ENCODE measurements at places on chromosomes 6 and 20.

DNA sequence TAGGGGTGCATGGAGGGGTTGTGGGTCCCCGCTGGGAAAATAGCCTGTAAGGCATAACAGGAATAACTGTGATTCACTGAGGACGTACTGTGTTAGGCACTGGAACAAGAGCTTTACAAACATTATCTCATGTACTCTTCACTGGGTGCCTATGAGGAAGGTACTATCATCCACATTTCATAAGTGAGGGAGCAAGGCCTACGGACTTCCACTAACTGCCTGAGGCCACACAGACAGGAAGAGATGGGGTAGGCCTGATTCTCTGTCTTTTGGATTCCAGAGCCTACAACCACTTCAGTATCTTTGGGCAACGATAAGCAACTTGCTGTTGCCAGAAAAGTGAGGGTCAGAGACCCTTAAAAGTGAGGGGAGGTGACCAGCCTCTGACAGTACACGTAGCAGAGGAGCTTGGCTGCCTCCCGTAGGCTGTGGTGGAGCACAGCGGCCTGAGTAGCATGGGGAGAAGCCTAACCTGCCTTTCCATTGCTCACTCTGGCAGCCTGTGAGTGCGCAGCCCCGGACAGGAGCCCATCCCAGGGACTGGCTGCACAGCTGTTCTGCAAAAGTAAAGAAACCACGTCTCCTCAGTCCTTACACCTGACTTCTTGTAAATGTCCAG is 30.4 kb downstream of the PSMB1 start:
- H3K27me3 ChIP-seq: no peaks in the 10 kb centered on the region
- H3K36me3 ChIP-seq: no peaks in the 10 kb centered on the region
- H3K4me1 ChIP-seq: no peaks in the 10 kb centered on the region
- no peak overlapping the region for H3K4me3 ChIP-seq

DNA sequence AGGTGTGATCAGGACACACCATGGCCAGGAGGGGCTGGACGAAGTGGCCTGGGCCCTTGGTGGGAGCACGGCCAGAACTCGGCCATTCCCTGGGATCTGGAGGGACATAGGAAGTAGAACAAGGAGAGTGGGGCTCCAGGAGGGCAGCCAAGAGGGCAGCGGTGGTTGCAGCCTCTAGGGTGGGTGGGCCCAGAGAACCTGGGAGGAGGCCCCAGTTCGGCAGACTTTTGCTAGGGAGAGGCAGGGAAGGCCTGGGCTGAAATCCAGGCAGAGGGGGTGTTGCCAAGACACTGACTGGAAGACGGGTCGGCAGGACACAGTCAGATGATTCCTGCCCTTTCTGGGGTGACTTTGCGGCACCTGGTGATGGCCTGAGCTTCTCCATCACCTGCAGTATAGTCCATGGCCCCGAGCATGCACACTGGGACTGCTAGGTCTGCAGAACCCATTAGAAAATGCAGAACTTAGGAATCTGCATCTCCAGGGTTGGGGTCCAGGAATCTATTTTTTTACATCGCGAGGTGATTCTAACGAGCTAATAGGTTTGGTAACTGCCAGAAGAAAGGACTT is 224.8 kb downstream of the SYNDIG1 start:
- no peak for DNase-seq
- no peaks in the 10 kb centered on the region for H3K4me1 ChIP-seq
- H3K27me3 ChIP-seq: no peaks in the 10 kb centered on the region
- H3K27ac ChIP-seq: no peak overlapping the region
- no peak overlapping the region for H3K4me3 ChIP-seq

GRCh38 chr6:123526128-123526527 is 110.6 kb downstream of the TRDN start:
- H3K27me3 ChIP-seq: no peaks in the 10 kb centered on the region
- H3K36me3 ChIP-seq: no peaks in the 10 kb centered on the region
- peak; percentile 19 for DNase-seq
- peaks cover 1% of the 10 kb centered on the region for H3K4me1 ChIP-seq
- no peak overlapping the region for H3K27ac ChIP-seq

GRCh38 chr6:35359346-35359743 is 17.0 kb downstream of the PPARD start:
- no peak for DNase-seq
- H3K36me3 ChIP-seq: peaks cover 1% of the 10 kb centered on the region
- H3K4me3 ChIP-seq: no peak overlapping the region

- no peaks in the 10 kb centered on the region for H3K27me3 ChIP-seq
- no peak overlapping the region for H3K27ac ChIP-seq
- no peaks in the 10 kb centered on the region for H3K36me3 ChIP-seq
- DNase-seq: peak; percentile 88
Observed at GRCh38 chr20:48298851-48299484, 513.7 kb upstream of the SULF2 start.

- DNase-seq: no peak
- no peaks in the 10 kb centered on the region for H3K27me3 ChIP-seq
- no peak overlapping the region for H3K27ac ChIP-seq
Observed at GRCh38 chr20:8948442-8949020, 120.4 kb upstream of the PLCB4 start.

DNA sequence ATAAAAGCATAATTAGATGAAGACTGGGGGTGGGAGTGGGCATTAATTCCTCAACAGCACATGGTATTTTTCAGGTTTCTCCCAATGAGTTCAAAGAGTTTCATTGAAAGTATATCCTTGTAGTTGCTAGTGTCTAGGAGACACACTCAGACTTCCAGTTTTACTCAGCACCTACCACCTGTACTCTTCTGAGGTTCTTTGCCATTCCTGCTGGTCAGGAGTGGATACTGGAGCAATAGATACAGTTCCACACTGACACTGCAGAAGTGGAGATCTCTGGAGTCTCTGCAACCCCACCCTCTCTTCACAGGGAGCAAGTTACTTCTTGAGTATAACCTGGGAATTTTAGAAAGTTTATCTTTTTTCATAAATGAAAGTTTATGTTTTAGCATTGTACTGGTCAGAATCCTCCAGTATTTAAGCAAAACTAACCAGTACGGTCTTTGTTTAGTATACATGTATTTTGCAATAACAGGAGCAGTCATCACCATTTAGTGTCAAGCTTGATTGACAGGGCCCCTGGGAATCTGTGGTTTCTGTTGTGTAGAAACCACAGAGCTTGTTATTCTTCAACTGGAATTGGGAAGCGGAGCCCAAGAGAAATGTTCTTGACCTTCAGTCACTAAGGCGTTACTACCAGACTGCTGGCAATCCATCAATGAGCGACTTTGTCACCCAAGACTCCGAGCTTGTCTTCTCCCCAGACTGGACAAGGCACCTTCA is 148.1 kb downstream of the ZDHHC14 start:
- no peak overlapping the region for H3K27ac ChIP-seq
- H3K4me3 ChIP-seq: no peak overlapping the region
- peaks cover 9% of the 10 kb centered on the region for H3K4me1 ChIP-seq
- no peaks in the 10 kb centered on the region for H3K36me3 ChIP-seq
- DNase-seq: no peak

DNA sequence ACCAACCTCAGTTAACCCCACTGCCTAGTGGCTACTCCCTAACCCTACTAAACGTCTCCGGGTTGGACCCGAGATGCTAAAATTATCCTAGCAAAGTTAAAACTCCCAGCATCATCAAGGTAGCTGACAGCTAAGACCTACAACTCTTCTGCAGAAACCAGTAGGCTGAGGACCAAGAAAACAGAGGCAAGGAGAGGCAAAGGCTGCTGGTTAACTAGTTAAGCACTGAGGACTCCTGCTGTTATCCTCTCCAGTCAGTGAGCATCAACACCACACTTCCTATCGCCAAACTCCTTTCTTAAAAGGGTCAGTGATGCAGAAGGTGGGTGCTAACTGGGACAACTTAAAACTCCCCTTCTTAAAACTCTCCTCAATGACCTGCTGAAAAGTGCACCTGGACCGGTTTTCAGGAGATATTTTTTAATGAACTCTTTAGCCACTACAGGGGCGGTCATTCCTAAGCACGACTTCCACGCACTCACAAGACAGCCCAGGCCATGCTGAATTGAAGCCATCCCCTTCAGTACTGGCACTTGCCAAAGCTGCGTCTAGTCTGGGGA is 1.7 kb downstream of the TRERF1 start:
- peak overlapping the region; percentile 63 for H3K4me3 ChIP-seq
- peak; percentile 64 for DNase-seq

DNA sequence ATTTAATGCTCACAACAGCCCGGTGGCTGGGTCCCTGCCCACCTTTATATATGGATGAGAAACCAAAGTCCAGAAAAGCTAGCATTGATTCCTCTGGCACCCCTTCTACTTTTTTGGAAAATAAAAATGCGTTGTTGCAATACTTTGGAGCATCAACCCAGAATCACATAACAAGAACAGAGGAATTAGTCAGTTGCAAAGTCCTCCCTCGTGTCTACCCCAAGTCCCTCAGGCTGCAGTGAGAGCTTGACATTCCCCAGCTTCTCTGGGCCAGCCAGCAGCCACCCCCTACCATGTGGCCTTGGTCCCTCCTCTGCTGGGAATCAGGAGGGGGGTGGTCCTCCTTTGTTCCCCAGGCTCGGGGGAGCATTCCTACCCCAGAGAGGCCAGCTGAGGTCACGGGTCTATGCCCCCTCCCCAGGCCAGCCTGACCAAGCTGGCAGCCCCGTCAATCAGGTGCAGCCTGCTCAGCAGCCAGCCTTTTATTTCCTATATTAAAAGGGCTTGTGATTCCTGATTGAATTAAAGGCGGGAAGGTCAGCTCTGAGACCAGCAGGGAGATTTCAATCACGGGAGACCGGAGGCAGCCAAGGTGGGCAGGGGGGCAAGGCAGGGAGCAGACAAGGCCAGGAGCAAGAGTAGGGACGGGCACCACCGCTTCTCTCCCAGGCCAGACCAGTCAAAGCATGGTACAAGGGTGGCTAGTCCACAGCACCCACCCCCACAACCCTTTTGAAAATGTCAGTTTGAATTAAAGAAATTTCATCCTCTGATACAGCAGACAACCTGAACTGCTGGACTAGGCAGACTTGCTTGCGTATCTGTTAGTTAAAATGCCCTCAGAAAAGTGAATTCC is 158.9 kb downstream of the MRPL14 start:
- no peak overlapping the region for H3K27ac ChIP-seq
- H3K4me1 ChIP-seq: peaks cover 10% of the 10 kb centered on the region
- no peaks in the 10 kb centered on the region for H3K27me3 ChIP-seq

DNA sequence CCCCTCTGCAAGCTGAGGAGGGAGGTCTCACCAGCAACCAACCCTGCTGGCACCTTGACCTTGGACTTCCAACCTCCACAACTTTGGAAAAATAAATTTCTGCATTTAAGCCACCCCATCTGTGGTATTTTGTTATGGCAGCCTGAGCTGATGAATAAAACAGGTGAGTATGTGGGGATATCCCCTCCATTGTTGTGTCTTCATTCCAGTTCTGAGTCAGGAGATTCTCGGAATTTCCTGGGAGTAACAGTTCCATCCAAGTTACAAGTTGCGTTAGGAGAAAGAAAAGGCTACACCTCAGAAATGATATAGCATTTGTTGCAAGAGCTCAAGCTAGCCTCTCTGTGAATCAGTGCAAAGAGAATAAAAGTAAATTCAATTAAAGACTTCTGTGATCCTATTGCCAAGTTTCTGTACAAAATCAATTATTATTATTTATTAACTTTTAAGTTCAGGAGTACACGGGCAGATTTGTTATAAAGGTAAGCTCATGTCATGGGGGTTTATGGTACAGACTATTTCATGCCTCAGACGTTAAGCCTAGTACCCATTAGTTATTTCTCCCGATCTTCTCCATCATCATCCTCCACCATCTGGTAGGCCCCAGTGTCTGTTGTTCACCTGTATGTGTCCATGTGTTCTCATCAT is 153.0 kb downstream of the NKAIN2 start:
- no peaks in the 10 kb centered on the region for H3K27me3 ChIP-seq
- H3K4me1 ChIP-seq: no peaks in the 10 kb centered on the region
- no peak for DNase-seq
- no peaks in the 10 kb centered on the region for H3K36me3 ChIP-seq
- no peak overlapping the region for H3K27ac ChIP-seq

DNA sequence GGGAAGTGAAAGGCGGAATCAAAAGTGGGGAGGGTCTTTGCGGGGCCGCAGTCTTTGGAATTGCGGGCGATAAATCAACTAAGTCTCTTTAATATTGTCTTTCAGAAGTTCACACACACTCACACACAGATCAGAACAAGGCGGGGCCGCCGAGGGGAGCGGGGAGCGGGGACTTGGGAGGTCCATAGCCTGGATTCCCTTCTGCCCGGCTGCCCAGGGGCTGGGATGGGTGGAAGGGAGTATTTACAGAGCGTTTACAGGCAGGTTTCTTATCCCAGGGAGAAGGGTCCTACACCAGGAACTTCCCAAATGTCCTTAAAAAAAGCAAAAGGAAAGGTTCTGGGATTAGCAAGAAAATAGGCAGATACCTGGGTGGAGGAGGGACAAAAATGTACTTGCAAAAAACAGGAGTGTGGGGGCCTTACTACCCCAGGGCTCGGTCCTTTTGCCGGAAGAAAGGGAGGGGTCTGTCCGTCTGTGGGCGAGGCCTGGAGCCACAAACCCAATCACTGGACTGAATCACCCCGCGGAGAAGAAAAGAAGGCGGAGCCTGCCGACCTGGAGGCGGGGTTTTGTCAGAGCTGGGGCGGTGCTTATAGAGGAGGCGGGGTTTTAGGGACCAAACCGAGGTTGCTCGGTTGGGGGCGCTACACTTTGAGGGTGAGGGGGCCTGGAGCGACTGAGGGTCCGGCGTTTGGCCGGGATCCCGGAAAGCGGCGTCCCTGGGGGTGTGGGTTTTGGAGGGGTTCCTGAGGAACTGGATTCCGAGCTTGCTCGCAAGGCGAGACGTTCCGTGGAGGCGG is 3.2 kb downstream of the PRRT1 start:
- no peak overlapping the region for H3K27ac ChIP-seq
- no peaks in the 10 kb centered on the region for H3K27me3 ChIP-seq
- H3K36me3 ChIP-seq: no peaks in the 10 kb centered on the region

- H3K27ac ChIP-seq: no peak overlapping the region
- H3K27me3 ChIP-seq: no peaks in the 10 kb centered on the region
- H3K4me3 ChIP-seq: no peak overlapping the region
Observed at GRCh38 chr6:45830441-45831139, 185.1 kb downstream of the CLIC5 start.

GRCh38 chr20:48490961-48491831 is 336.6 kb downstream of the PREX1 start:
- no peak for DNase-seq
- H3K36me3 ChIP-seq: no peaks in the 10 kb centered on the region
- no peaks in the 10 kb centered on the region for H3K27me3 ChIP-seq

DNA sequence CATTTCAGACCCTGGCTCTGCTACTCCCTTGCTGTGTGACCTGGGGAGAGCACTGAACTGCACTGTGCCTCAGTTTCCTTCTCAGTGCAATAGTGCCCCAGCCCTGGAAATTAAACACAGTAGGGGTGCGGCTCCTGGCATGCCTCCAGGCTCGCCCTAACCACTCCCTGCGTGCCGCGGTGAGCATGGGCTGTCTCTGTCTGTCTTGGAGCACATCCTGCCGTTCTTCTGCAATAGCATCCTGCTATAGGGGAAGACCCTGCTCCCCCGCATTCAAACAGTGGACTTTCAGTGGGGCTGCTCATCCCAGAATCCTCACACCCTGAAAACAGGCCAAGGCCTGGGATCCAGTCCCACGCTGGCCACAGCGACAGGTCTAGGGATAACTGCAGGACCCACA is 129.5 kb downstream of the FOXC1 start:
- H3K4me1 ChIP-seq: no peaks in the 10 kb centered on the region
- DNase-seq: no peak
- H3K27ac ChIP-seq: no peak overlapping the region
- H3K36me3 ChIP-seq: no peaks in the 10 kb centered on the region
- no peak overlapping the region for H3K4me3 ChIP-seq

GRCh38 chr6:21872749-21873148 is 279.2 kb downstream of the SOX4 start:
- H3K36me3 ChIP-seq: peaks cover 2% of the 10 kb centered on the region
- H3K4me3 ChIP-seq: no peak overlapping the region
- H3K27ac ChIP-seq: no peak overlapping the region
- H3K4me1 ChIP-seq: no peaks in the 10 kb centered on the region
- DNase-seq: no peak

GRCh38 chr6:82129797-82130196 is 117.7 kb downstream of the IBTK start:
- DNase-seq: no peak
- no peaks in the 10 kb centered on the region for H3K36me3 ChIP-seq
- no peak overlapping the region for H3K4me3 ChIP-seq
- H3K4me1 ChIP-seq: no peaks in the 10 kb centered on the region
- no peak overlapping the region for H3K27ac ChIP-seq

All from mesendoderm (in vitro differentiated cells).